ENCODE measurements at places on chromosomes 7 and 10. TPM values are rescaled to one million over a fixed set of nuclear protein-coding genes. Genes with fewer than 3 reads are reported as not detected.
A peak's percentile ranks its signal among the peaks of the same experiment; 100 is the strongest.

CADPS2 gene
- 103 TPM for total RNA-seq

SHTN1 gene
- total RNA-seq = 119 TPM

NEUROG3 gene
- not detected for total RNA-seq

AKR1D1 gene
- total RNA-seq = not detected

OPALIN gene
- 81.0 TPM for total RNA-seq

UTF1 gene
- not detected for total RNA-seq

NDUFA5 gene
- total RNA-seq = 162 TPM

INSYN2A gene
- total RNA-seq = 1.7 TPM

ELAPOR2 gene
- 35.5 TPM for total RNA-seq

GRCh38 chr7:15972862-15973275, 286.4 kb upstream of the MEOX2 start:
- DNase-seq = no peak

DNA sequence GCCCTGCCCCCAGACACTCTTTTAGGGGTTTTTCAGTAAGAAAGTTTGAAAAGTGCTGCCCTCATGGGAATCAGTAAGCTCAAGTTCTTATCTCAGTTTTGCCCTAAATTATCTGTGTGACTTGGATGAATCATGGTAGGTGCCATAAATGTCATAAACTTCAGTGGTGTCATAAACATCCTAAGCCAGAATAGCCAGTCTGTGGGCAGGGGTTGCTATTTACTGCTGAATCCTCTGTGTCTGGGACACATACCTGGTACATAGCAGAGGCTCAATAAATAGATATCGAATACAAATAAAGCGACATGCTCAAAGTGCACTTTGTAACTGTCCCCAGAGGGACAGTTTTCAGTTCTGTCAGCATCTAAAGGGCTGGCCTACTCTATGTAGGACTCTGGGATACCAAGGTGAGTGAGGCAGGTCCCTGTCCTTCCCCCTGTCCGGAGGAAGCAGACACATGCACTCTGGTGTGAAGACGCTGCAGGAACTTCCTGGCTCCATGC, 502.1 kb downstream of the RPS24 start:
- DNase-seq = no peak

DNA sequence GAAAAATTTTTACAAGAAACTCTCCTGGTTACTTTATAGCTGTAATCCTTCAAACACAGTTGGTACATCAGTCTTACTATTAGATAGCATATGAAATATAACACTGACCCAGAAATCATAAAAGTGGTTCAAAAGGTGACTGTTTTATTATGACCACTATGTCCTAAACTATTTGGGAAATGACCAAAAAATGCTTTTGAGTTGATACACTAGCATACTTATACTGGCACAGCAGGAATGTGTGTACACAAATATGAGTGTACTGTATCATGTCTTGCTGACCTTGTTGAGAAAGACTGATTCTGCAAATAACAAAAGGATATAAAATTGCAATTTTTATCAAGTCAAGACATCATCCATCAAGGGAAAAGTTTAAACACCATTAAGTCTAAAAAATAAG, 24.3 kb downstream of the CSTF2T start:
- no peak for DNase-seq

- DNase-seq = peak; percentile 22
These were observed 11.9 kb upstream of the ZMIZ1 start for GRCh38 chr10:79056736-79057391.

- peak; percentile 75 for DNase-seq
These were observed 50.8 kb downstream of the C10orf120 start for GRCh38 chr10:122648599-122649428.

- no peak for DNase-seq
These were observed 289.5 kb upstream of the AOAH start for GRCh38 chr7:37013771-37014170.

- DNase-seq = no peak
These were observed 138.9 kb upstream of the KCNMA1 start for GRCh38 chr10:77776487-77776886.

- DNase-seq = no peak
These were observed 374.2 kb upstream of the KLF6 start for GRCh38 chr10:4159173-4159572.

DNA sequence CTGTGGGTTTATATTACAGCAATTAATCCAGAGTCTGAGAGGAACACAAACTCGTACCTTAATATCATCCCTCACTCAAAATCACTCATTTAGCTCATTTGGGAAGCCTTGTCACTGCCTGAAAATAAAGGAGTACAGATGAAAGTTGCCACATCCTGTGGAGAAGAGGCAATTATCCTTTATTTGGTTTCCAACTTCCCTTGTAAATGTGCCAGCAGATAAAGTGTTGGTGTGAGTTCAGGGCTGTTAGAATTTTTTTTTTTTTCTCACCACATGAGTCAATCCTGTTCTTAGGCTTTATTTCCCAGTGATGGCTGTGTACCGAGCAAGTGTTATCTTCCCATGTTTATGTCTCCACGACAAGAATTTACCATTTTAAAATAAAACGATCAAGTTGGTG, 99.0 kb upstream of the SMIM30 start:
- DNase-seq = no peak

DNA sequence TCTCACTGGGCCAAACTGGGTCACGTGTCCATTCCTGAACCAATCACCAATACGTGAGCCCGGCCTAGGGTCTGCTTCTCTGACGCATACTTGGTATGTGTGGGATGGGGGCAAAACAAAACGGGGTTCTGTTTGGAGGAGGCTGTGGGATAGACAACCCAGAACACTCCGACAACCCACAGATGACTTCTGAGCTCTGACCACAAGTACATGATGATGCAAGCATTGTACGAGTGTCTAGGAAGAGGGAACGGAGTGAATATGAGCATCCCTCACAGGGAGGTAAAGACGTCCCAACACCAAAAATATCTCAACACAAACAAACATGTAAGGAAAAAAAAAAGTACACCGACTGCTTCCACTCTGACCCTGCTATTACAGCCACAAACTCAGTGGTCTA, 5.6 kb downstream of the DAGLB start:
- no peak for DNase-seq

DNA sequence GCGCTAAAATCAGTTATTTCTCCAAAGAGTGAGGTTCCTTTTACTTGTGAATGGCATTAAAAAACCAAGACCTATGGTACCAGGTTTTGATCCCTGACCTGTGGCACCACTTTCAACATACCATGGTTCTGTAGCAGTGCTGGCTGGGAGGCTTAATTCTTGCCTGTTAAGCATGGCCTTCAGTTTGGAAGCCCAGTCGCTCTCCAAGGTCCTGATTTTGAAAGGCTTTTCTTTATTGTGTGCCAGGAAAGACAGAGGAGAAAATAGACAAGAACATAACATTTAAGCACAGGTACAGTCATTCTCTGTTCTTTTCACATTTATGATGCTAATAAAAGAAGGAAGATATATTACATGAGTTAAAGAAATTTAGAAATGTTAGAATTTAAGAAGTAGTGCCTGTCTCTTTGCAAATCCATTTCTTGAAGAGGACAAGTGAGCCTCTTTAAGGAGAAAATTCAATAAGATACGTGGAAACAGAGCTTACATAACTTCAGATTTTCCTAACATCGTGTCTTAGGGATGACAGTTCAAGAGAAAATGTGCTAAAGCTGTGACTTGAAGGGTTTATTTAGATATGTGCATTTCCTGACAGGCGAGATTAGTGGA, 357.6 kb downstream of the DPP6 start:
- no peak for DNase-seq

- DNase-seq = no peak
These were observed 99.2 kb downstream of the RAMP3 start for GRCh38 chr7:45256775-45257174.

- no peak for DNase-seq
These were observed 310.8 kb downstream of the TCERG1L start for GRCh38 chr10:131000743-131001142.

DNA sequence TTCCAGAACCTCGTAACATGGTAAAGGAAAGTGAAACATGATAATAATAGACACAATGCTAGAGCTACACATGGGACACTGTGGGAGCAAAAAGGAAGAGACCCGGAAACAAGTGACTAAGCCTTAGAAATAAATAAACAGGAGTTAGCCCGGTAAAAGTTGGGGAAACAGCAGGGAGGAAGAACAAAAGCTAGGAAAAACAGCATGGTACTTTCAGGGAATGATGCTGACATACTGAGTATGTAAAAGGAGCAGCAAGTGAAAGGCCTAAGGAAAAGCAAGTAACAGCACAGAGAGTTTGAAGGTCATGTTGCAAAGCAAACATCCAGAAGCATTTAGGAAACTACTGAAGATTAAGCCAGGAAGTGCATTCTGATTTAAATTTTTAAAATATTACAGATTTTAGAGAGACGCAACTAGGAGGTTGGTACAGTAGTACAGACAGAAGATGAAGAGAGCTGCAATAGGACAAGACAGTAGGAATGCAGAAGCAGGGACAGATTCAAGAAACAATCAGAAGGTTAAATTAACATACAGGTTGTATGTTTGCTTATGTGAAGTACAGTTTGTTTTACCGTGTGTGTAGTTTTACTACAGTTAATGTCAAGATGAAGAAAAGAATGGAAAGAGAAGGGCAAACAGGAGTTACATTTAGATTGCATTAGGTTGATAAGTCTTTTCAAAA, 63.7 kb downstream of the ARHGAP12 start:
- DNase-seq = no peak
